T-helper 1 cell (primary cell): ENCODE measurements at places on chromosomes 6 and 20.
A peak's percentile ranks its signal among the peaks of the same experiment; 100 is the strongest.

- DNase-seq = peak; percentile 48
These were observed 11.3 kb downstream of the NFATC2 start for GRCh38 chr20:51531141-51531710.

DNA sequence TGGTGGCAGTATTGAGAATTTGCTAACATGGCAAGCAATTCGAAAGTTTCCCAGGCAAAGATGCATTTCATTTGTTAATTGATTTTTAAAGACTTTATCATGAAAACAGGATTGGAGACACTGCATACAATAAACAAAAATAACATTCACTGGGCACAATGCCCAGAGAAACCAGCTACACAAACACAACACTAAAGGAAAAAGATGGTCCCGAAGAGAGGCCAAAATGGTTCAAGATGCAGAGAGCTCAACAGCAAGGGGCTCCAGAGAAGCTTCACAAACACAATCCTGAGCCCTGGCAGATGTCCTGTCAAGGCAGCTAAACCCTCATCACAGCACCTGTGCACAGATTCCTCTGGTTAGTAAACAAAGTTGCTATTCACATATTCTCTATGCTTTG lies 79.3 kb downstream of the INSM1 start:
- DNase-seq = no peak

GRCh38 chr6:101392586-101393230 lies 800 bp upstream of the GRIK2 start:
- DNase-seq = no peak

DNA sequence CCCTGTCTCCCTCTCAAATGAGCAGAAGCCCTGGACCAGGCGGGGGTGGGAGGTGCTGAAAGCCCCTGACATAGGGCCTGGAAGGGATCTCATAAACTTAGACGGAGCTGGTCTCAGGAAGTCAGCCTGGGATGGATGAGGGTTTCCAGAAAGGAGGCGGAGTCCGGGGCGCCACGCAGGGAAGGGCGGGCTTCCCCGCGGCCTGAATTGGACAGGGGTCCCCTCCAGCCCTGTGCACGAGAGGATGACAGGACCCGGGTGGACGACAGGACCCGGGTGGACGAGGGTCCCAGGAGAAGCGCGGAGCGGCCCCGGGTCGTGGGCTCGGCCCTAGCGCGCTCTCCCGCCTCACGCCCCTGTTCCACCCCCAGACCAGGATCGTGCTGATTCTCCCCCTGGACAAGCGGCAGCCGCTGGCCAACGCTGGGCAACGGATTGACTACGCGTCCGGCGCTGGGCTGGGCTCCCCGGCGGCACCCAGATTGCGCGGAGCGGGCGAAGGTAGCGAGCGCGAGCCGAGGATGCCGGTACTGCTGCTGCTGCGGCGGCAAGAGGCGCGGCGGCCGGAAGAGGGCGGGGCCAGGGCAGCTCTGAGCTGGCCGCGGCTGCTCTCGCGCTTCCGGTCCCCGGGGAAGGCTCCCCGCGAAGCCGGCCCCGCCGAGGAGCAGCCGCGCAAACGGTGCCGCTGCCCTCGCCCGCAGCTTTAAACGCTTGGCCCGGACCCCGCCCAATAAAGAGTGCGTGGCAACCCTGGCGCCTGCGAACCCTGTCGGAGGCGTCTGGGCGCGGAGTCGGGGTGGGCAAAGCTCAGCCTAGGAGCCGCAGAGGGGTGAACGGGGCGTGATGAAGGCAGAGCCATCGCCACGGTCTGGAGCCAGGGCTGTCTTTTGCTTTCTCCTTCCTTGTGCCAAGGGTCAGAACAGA lies 1.3 kb downstream of the C20orf144 start:
- DNase-seq = peak; percentile 73

GRCh38 chr6:79269877-79270276 lies 35.4 kb upstream of the HMGN3 start:
- no peak for DNase-seq

- DNase-seq = no peak
These were observed 131.9 kb downstream of the GJA10 start for GRCh38 chr6:90026216-90026615.

DNA sequence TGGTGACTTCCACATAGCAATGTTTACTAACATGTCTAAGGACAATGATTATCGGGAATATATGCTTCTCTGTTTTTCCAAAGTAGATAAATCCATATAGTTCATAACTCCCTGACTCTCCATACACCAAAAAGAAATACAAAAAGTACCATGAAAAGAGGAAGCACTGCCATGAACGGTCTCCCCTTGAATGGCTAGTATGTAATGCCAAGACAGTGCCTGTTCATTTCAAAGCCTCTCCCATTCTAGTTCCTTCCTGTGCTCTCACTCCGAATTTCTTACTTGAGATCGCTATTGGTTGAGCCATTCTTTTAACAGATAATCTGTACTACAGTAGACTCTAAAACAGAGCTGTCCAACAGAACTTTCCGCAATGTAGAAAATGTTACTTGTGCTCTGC lies 54.8 kb upstream of the EDN1 start:
- no peak for DNase-seq

GRCh38 chr20:41029150-41029901 lies 704 bp downstream of the TOP1 start:
- DNase-seq = peak; percentile 19

DNA sequence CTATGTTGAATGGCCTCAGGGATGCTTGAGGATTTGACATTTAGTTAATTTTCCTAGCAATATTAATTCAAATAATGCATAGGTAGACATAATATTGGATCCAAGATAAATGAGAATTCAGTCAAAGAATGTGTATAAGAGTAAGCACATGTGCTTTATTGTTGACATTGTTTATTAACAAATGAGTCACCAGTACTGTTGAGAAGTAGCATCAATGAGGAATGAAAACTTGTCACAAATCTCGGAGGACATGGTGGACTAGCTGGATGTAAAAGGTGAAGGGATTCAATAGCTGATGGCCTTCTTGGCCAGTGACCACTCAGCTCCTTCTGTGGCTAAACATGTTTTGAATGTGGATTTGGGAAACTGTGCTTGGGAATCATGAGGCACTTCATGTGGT lies 1137.0 kb downstream of the HACE1 start:
- no peak for DNase-seq
